ENCODE measurements at places on chromosomes 16 and 17. TPM values are rescaled to one million over a fixed set of nuclear protein-coding genes. Genes with fewer than 3 reads are reported as not detected.

The DDX19B gene
- total RNA-seq: 15.2 TPM

The MLKL gene
- total RNA-seq: 13.1 TPM

The CDRT15L2 gene
- not detected for total RNA-seq

The SLC5A10 gene
- total RNA-seq: 0.14 TPM

GRCh38 chr17:17805575-17805974, 31.2 kb downstream of the SREBF1 start:
- no peak for DNase-seq
- no peak overlapping the region for H3K27ac ChIP-seq
- H3K4me3 ChIP-seq: no peak overlapping the region

GRCh38 chr16:55101026-55101425, 170.4 kb downstream of the IRX5 start:
- H3K36me3 ChIP-seq: no peaks in the 10 kb centered on the region
- H3K27ac ChIP-seq: no peak overlapping the region
- H3K4me3 ChIP-seq: no peak overlapping the region
- no peaks in the 10 kb centered on the region for H3K27me3 ChIP-seq
- no peak for DNase-seq
- H3K4me1 ChIP-seq: no peaks in the 10 kb centered on the region

GRCh38 chr17:72425133-72425793, 304.4 kb downstream of the SOX9 start:
- no peaks in the 10 kb centered on the region for H3K36me3 ChIP-seq
- no peak for DNase-seq
- no peak overlapping the region for H3K4me3 ChIP-seq
- no peak overlapping the region for H3K27ac ChIP-seq
- no peaks in the 10 kb centered on the region for H3K27me3 ChIP-seq
- H3K4me1 ChIP-seq: no peaks in the 10 kb centered on the region

- H3K27ac ChIP-seq: no peak overlapping the region
- H3K4me3 ChIP-seq: no peak overlapping the region
Measured at GRCh38 chr16:69237296-69237695, 50.3 kb downstream of the SNTB2 start.
